ENCODE measurements at places on chromosomes 5 and 9.

GRCh38 chr9:110180511-110181434, 27.2 kb downstream of the C9orf152 start:
- no peak for DNase-seq

DNA sequence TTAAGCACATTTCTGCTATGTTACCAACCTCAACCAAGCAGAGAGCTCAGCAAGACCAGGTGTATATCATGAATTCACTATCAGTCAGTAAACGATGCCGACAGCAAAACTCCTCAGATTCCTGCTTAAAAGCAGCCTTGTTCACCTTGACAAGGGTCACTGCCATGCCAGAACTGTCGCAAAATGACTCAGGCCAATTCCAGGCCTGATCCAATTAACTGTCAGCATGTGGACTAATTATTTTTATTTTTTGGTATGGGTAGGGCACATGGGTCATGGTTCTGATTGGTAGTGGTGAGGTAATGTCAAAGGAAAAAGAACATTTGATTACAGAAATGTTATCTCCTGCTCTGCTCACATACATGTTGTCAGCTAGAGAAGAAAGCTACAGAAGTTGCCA, 214.2 kb upstream of the OTULINL start:
- no peak for DNase-seq

DNA sequence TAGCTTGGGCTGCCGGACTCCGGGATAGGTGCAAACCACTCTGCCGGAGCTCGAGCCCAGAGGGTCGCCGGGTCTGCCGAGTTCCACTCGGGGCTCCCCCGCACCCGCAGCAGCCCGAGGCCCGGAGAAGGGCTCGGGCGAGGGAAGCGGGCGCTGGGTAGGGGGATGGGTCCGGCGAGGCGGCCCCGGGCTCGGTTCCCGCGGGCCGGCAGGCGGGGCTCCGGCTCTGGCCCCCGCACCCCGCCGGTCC, 507 bp downstream of the RICTOR start:
- no peak for DNase-seq

GRCh38 chr9:128167209-128167608, 7.1 kb downstream of the BBLN start:
- no peak for DNase-seq

GRCh38 chr9:117093891-117094844, 320.7 kb downstream of the ASTN2 start:
- DNase-seq: no peak

- DNase-seq: no peak
Observed at GRCh38 chr9:88221105-88221504, 82.8 kb upstream of the SPATA31C2 start.

DNA sequence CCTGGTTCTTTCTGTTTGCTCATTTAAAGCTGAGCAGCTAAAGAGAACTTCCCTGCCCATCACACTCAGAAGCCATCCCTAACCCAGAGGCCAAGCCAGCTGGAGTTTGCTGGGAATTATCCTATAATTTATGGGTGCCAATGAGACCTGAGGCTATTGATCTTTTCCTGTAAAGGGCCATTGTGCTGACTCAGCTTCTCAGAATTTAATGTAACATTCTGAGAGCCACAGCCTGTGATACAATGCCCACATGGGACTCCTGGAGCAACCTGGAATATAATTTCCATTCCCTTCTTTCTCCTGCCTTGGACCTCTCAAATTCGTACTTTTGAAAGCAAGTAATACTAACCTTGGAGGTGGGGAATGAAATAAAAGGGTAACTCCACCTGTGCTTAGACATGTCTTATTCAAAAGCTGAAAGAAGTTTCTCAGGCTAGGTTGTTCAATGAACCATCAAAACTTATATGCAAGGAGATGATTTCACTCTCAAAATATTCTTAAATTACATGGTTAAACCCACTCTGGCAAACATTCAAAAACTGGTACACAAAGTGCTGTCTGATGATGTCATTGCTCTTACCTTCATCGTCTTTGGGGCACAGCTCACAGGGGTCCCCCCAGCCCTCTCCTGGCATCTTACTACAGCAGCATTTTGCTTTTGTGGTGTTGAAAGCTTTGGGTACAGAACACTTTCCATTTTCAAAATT, 206.7 kb downstream of the SLC12A2 start:
- DNase-seq: no peak

DNA sequence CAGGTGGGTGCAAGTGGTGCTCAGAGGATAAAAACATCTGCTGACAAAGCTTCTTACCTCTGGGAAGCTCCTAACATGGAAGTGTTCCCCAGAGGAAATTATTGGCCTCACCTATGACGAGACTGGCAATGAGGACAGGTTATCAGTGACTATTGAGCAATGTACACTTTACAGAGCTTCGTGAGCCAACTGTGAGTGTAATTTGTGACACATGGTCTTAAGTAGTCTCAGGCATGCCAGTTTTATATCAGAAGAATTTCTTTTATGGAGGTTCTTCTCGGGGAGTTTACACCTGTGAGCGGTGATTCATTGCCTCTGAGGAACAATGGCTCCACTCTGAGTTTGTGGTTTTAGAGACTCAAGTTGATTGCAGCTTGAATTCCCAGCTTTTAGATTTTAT, 11.3 kb downstream of the ANKDD1B start:
- no peak for DNase-seq

DNA sequence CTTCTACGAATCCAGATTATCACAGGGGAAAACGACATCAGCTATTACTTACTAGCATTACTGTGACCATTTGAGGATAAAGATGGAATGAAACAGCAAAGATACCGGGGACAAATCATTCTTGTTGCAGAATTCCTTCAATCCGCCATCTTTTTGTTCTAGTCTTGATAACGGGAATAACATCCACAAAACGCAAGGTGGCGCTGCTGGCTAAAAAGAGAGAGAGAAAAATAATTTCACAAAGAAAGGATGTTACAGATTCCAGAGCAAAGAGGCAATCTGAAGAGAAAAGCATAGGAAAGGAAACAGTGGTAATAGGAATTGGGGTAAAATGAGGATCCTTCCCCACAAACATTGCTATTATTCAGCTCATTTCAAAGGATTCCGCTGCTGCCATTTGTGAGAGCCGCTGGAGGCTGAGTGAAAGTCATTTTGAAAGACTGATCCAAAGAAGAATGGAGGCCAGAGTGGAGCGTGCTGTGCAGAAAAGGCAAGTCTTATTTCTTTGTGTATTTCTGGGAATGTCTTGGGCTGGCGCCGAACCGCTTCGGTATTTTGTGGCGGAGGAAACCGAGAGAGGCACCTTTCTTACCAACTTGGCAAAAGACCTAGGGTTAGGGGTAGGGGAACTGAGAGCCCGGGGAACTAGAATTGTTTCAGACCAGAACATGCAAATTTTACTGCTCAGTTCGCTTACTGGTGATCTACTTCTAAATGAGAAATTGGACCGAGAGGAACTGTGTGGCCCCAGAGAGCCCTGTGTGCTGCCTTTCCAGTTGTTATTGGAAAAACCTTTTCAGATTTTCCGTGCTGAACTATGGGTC, at the start of gene PCDHB7:
TSS of gene PCDHB7 (plus strand) at position 264 of the 824 bp plus-strand sequence. CDS start at position 456, 192 bp downstream.
- no peak for DNase-seq

GRCh38 chr5:111834926-111835599, 78.1 kb upstream of the NREP start:
- DNase-seq: no peak

GRCh38 chr9:130599625-130600024, 20.2 kb downstream of the FUBP3 start:
- DNase-seq: no peak

DNA sequence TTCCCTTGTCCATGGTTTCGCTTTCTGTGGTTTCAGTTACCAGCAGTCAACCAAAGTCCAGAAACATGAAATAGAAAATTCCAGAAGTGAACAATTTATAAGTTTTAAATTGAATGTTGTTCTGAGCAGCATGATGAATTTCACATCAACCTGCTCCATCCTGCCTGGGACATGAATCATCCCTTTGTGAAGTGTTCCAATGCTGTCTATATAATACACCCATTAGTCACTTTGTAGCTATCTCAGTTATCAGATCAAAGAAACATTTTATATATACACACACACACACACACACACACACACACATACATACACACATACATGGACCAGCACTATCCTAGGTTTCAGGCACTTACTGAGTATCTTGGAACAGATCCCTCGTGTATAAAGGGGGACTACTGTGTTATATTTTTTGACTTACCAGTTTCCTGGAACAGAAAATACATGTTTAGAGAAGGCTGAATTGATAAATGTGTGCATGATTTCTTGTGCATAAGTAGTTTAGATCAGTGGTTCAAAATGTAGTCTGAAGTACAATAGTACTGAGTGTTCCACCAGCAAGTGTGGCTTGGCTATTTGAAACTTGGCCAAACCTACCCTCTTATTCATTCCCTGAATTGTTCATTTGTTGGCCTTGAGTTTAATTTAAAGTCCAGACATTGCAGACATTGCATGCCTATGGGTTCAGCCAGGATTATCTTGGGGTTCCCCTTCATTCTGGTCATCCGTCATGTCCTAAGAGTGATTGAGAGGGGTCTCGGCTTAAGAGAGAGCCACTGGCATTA, 510.0 kb downstream of the GADD45G start:
- DNase-seq: no peak

All from NCI-H774 (cell line).